Progenitor cell of endocrine pancreas (in vitro differentiated cells): ENCODE measurements at places on chromosomes 12 and 14. TPM values are rescaled to one million over a fixed set of nuclear protein-coding genes. Genes with fewer than 3 reads are reported as not detected.

The KRT7 gene
- 11.6 and 18.2 TPM in 2 replicates for total RNA-seq

DNA sequence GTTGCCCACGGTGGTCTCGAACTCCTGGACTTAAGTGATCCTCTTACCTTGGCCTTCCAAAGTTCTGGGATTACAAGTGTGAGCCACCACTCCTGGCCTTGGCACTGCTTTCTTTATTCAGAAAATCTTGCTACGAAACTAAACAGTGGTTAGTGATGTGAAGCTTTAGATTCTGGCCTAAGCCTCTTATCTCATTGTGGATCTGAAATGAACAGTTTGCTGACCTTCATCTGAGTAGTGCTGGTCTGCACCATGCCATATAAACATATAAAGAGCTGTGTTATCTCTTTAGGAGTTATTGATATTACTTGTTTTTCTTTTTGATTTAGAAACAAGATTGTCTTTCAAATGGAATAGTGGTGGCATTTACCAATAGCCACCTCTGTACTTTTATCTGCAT, 22.6 kb downstream of the SRGAP1 start:
- no peak for DNase-seq

GRCh38 chr12:9363145-9363544, 154.9 kb upstream of the PZP start:
- no peak for DNase-seq

- no peak for DNase-seq
Measured at GRCh38 chr12:111519083-111519482, 80.0 kb downstream of the ATXN2 start.

- DNase-seq = no peak
Measured at GRCh38 chr12:22255097-22255496, 79.4 kb downstream of the ST8SIA1 start.

- DNase-seq = no peak
Measured at GRCh38 chr12:14893506-14894250, 8.0 kb upstream of the MGP start.

The LRRIQ1 gene
- total RNA-seq = 11.3 and 13.1 TPM in 2 replicates

DNA sequence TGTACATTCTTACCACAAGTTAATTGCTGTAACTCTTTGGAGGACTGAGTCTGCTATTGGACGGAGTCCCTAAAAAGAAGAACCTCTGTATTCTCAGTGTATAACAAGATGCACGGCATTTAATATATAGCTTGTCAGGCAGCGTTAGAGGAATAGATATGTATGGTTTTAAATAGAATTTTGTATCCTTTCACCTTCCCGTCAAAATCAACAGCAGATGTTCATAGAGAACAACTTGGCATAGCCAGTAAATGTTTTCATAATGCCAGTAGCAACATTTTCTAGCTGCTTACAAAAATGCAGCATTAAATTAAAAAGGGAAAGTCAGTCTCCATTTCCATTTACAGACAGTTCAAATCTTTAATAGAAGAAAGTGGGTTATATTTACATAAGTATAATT, 6.8 kb downstream of the SCYL2 start:
- DNase-seq = no peak

- DNase-seq = no peak
Measured at GRCh38 chr12:47032644-47033043, 46.8 kb upstream of the PCED1B start.

The CEBPE gene
- total RNA-seq = not detected in 2 replicates

DNA sequence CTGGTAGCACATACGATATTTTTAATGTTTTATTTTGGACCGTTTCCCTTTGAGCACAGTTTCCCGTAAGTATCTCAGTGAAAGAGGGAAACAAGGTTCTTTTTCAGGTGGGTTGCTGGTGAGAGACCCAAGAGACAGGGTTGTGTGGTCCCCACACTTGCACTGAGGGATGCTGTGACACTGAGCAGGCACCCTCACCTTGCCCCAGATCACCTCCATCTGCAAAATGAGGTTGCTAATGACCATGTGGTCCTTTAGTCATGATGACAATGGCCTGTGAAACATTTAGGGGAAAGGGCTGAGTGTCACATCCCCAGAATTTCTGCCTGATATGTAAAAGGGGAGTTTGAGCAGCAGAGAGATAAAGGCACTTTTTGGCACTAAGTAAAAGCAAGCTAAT, 4.3 kb downstream of the CCND2 start:
- DNase-seq = no peak

DNA sequence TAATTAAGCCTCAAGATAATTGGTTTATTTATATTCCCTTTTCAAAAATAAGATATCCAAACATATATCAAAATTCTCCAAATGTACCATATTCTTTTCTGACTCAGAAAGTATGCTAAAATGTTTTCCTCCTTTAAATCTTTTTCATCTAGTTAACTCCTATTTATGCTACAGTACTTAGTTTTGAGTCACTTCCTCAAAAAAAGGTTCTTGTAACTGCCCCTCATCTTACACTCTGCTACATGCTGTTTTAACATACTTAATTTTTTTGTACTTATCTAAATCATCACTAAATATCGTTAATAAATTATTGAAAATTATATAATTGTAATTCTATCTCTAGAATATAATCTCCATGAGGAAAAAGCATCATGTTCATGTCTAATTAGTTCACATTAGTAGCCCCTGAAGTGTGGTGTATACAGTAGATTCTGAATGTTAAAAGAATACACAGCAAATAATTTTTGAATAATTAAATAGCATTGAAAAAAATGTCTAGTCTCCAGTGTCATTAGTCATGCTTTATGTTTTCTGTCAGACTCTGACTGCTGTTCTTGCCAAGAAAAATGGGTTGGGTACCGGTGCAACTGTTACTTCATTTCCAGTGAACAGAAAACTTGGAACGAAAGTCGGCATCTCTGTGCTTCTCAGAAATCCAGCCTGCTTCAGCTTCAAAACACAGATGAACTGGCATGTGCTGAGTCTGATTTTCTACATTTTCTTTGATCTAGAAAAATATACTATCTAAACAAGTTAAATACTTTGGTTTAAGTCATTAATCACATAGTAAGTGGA, 3.5 kb downstream of the KLRD1 start:
- no peak for DNase-seq

DNA sequence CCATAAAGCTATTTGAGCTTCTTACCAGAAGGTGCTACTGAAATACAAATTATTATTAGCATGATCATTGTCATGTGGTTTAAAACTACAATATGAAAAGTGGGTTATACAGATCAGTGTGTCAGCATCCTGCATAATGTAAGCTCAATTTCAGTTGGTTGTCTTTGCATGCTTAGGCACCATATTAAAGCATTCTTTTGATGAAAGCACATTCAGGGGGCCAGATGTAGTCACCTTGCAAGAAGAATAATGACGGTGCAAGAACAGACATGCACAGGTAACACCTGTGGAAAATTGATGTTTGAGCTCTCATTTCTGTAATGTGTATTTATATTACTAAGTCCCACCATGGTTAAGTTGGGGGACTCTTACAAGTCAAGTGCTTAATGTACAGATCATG, 123.9 kb downstream of the PAX9 start:
- no peak for DNase-seq

GRCh38 chr14:106578481-106578880, 1052.1 kb downstream of the TMEM121 start:
- DNase-seq = no peak

DNA sequence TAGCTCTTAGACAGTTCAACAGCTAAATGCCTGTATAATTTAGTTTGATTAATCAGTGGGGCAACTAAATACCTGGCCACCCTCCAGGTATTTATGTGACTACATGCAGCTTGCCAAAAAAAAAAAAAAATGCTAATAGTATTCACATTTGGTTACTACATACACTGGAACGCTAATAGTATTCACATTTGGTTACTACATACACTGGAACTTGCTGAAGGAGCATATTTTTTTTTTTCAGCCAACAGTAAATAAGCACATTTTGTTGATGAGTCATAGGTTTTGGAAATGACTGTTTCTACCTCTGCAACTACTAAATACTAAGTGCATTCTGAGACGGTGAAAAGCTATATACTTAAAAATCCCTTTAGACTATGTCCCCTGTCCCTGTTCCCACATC, 1172.3 kb downstream of the LRFN5 start:
- no peak for DNase-seq
